ENCODE measurements at places on chromosomes 4 and X. TPM values are rescaled to one million over a fixed set of nuclear protein-coding genes. Genes with fewer than 3 reads are reported as not detected.

- DNase-seq: peak; percentile 39
Measured at GRCh38 chrX:118346258-118347094, 570 bp downstream of the WDR44 start.

GRCh38 chrX:54807524-54808108, at the start of gene MAGED2:
MAGED2 (plus strand) TSS chrX:54807745; CDS start chrX:54809332, 1,587 bp downstream.
- DNase-seq: no peak

- no peak for DNase-seq
Measured at GRCh38 chr4:31045151-31045550, 325.0 kb downstream of the PCDH7 start.

- DNase-seq: no peak
Measured at GRCh38 chrX:136476501-136476900, 11.2 kb upstream of the BRS3 start.

GRCh38 chr4:142954415-142954814, 108.3 kb upstream of the INPP4B start:
- no peak for DNase-seq

- DNase-seq: peak; percentile 14
Measured at GRCh38 chr4:129239088-129239487, 143.1 kb downstream of the C4orf33 start.

GRCh38 chr4:41652971-41653370, 95.6 kb downstream of the PHOX2B start:
- DNase-seq: no peak

GRCh38 chr4:73871511-73872310, 2.5 kb downstream of the CXCL1 start:
- no peak for DNase-seq

GRCh38 chr4:33080275-33080674, 2360.1 kb downstream of the PCDH7 start:
- DNase-seq: no peak

DNA sequence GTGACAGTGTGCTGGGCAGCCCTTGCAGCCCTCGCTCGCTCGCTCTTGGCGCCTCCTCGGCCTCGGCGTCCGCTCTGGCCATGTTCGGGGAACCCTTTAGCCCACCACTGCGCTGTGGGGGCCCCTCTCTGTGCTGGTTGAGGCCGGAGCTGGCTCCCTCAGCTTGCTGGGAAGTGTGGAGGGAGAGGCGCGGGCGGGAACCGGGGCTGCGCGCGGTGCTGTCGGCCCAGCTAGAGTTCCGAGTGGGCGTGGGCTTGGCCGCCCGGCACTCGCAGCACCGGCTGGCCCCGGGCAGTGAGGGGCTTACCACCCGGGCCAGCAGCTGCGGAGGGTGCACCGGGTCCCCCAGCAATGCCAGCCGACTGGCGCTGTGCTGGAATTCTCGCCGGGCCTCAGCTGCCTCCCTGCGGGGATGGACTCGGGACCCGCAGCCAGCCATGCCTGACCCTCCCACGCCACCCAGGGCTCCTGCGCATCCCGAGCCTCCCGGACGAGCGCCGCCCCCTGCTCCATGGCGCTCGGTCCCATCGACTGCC, 770.1 kb upstream of the GALNTL6 start:
- DNase-seq: no peak

- no peak for DNase-seq
Measured at GRCh38 chr4:79759793-79760192, 313.2 kb downstream of the ANTXR2 start.

- no peak for DNase-seq
Measured at GRCh38 chrX:154348114-154348531, 26.3 kb downstream of the FLNA start.

DNA sequence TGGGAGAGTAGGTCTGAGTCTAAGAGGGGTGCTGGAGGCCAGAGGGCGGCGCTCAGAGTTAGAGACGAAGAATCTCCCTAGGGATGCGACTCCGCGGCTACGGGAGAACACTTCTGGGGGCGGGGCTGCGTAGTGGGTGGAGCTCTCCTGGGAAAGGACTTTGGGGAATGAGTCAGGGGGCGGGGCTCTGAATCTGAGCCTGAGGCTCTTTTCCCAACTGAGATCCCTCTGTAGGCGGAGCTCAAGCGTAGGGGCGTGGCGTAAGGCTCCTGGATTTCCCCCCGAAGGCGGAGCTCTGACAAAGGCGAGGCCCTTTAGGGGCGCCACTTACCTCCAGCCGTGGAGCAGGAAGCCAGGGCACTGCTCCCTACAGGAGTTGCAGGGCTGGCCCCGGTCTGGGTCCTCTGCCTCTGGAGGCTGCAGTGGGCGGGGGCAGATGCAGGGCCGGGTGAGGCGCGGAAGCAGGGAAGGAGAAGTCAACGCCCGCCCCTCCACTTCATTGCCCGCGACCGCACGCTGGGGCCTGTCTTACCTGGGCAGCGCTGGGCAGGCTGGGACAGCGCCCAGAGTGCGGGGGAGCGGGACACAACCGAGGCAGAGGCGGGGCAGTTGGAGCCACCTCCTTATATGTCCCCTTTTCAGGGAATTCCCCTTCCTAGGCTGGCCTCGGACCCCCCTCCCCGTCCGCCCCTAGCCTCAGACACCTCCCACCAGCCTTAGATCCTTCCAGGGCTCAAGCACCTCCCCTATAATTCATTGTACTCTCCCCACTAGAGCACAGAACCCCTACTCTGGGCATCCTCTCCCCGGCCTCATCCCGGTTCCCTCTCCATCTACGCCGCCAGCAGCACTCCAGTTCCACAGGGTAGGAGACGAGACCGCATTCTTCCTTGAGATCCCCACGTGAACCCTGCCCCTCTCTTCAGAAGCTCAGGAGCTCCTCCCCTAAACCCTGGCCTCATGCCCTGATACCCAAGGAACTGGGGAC, 1.6 kb downstream of the PRICKLE3 start:
- DNase-seq: peak; percentile 96

DNA sequence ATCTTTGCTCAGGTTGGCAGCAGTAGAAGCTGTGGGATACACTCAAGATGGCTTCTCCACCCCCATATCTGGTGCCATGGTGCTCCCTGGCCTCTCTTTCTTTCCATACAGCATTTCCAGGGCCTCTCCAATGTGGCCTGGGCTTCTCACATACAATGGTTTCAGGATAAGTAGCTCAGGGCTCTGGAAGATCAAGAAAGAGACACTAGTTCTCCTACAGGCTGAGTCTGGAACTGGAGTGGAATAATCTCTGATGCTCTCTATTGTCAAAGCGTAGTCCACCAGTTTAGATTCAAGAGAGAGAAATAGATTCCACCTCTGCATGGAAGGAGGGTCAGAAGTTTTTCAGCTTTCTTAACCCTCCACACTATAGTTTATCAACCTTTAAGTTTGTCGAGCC, 138.2 kb upstream of the AADAT start:
- no peak for DNase-seq

- no peak for DNase-seq
Measured at GRCh38 chr4:104750008-104750407, 255.3 kb upstream of the CXXC4 start.

- DNase-seq: no peak
Measured at GRCh38 chr4:188086858-188087257, 22.5 kb downstream of the TRIML2 start.

- DNase-seq: no peak
Measured at GRCh38 chr4:10974371-10974770, 289.8 kb upstream of the CLNK start.

GRCh38 chr4:118225511-118225910, 127.3 kb downstream of the PRSS12 start:
- no peak for DNase-seq

DNA sequence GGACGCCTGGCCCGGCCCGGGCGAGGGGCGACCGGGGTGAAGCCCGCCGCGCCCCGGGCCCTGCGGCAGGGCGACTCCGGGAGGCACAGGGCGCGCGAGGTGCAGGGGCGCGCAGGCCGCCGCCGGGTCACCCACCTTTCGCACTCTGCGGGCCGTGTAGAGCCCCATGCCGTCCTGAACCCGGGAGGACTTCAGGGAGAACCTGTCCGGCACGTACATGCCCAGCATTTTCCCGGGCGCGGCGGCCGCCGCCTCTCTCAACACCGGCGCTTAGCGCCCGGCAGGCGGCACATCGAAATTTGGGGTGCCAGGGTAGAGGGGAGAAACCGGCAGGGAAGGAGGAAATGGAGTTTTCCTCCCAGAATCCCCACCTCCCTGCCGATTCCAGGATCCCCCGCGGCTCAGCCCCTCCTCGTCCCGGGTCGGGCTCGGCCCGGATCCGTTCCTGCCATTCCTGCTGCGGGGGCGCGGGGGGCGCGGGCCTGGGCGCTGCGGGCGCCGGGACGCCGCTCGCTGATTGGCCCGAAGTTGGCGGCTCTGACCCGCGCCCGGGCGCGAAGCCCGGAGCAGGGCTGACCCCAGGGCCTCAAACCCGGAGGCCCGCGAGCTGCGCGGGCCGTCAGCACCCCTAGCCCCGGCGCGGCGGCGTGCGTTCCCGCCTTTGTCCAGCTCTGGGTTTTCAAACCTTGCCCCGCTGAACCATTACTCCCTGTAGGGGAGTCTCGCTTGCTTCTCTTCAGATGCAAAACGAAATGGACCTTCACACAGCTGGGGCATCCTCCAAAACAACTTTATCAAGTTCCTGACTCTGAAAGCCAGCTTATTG, at the start of gene PRDM5:
PRDM5 (minus strand) TSS at position 346 of the 826 bp plus-strand sequence; CDS start at position 228, 118 bp downstream.
- DNase-seq: peak; percentile 63

DNA sequence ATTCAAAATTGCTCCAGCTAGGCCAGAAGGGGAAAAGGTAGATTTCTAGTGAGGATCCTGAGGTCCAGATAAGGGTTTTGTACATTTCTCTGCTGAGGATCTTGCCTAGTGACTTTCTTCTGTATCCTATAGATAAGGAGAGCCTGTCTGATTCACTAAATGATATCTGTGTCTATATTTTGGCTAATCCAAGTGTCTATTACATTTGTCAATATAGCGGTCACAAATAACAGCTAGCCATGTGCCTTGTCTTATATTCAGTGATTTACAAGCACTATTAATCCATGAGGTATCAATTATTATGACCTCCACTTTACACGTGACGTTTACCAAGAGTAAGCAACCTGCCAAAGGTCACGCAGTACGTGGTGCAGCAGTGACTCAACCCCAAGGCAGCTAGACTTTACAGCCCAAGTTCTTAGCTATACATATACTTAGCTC, 41.6 kb downstream of the TMEM165 start:
- DNase-seq: peak; percentile 22

GRCh38 chr4:71293705-71294104, 45.1 kb upstream of the SLC4A4 start:
- DNase-seq: no peak

- no peak for DNase-seq
Measured at GRCh38 chr4:149845743-149846142, 30.1 kb upstream of the IQCM start.

GRCh38 chr4:110666030-110666429, 43.2 kb upstream of the PITX2 start:
- DNase-seq: no peak

DNA sequence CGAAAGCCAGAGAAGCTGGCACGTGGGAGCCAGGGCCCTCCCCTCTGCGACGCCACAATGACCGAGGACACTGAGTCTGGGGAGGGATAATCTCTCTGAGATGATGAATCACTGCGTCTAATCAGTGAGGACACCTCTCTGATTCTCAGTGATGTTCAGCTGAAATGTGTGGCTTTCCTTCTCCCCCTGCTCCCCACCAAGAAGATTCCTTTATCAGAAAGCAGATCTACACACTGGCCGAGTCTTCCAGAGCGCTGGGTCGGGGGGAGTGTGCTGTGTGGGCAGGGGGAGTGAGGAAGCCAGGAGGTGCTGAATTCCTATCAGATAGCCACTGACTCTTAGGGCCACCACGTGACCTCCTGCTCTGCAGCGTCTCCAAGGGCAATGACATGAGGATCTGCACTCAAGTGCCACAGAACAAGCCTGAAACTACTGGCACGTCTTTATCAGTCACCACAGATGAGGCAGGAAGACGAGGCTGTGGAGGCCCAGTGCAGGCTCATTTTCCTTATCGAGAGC, 89.2 kb downstream of the GATB start:
- DNase-seq: no peak

GRCh38 chr4:181083757-181084361, 1159.3 kb upstream of the TENM3 start:
- no peak for DNase-seq

- no peak for DNase-seq
Measured at GRCh38 chr4:26319949-26320537, 771 bp upstream of the RBPJ start.

- DNase-seq: no peak
Measured at GRCh38 chr4:150394046-150394445, 187.9 kb upstream of the MAB21L2 start.

DNA sequence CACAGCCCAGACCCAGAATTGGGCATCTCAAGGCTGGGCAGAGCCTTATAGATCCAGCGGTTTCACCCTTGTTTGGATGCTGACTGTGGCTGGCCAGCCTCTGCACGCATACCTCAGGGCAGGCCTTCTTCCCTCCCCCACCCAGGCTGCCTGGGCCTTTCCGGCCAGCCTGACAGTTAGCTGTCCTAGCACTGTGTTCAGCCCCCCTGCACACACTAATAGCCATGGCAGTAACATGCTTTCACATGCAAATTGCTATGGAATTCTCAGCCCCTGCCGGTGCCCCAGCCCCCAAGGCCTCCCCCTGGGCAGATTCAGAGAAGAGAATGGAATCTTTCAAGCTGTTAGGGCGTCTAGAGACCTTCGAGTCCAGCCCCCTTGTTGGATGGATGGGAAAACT, 17.7 kb downstream of the EFNB1 start:
- no peak for DNase-seq

Gene TMEM144
- 30.7 TPM for total RNA-seq

Gene FHDC1
- 0.41 TPM for total RNA-seq

Gene MEPE
- total RNA-seq: not detected

Gene MAGEA12
- total RNA-seq: not detected

Gene MORC4
- 32.3 TPM for total RNA-seq

Gene PCDH11X
- total RNA-seq: 0.27 TPM

Gene MAMLD1
- total RNA-seq: 4.3 TPM

Gene STATH
- not detected for total RNA-seq

Gene HTRA3
- 3.3 TPM for total RNA-seq

Gene P2RY4
- total RNA-seq: 0.32 TPM

Gene CCSER1
- total RNA-seq: 11.7 TPM

Gene ELF4
- total RNA-seq: 7.9 TPM

Gene DOCK11
- total RNA-seq: 10.9 TPM

Gene CCDC110
- 0.50 TPM for total RNA-seq

Gene AFF2
- 5.2 TPM for total RNA-seq

Gene POU3F4
- total RNA-seq: not detected
